ENCODE measurements at places on chromosomes 5 and 9. TPM values are rescaled to one million over a fixed set of nuclear protein-coding genes. Genes with fewer than 3 reads are reported as not detected.

LECT2 gene
- total RNA-seq = not detected

DNA sequence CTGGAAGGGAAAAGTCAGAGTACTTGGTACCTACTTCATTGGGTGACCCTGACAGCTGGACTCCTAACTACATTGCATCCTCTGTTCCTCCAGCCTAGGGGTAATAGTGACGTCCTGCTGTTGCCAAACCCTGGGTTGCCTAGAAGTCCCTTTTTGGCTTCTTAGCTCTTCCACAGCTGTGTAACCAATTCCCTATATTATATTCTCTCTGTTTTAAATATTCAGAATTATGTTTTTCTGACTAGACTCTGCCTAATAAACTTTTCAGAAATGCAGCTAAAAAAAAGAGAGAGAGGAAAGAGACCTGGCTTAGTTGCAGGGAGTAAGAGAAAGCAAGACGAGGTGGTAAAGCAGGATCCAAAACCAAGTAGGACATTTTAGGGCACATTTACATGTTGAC lies 28.4 kb downstream of the MCTP1 start:
- no peak for DNase-seq

- no peak for DNase-seq
These were observed 15.3 kb upstream of the TMEM174 start for GRCh38 chr5:73157414-73158303.

- no peak for DNase-seq
These were observed 63.0 kb upstream of the CDK20 start for GRCh38 chr9:88037285-88037845.

DNA sequence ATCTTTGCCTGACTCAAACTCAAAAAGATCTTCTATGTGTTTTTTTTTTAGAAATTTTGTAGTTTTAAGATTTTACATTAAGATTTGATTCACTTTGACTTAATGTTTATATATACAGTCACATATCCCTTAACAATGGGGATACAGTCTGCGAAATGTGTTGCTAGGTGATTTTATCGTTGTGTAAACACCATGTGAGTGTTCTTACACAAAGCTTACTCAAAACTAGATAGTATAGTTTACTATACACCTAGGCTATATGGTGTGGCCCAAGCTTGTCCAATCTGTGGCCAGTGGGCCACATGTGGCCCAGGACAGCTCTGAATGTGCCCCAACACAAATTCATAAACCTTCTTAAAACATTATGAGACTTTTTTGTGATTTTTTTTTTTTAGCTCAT lies 131.9 kb downstream of the CWC27 start:
- no peak for DNase-seq

DNA sequence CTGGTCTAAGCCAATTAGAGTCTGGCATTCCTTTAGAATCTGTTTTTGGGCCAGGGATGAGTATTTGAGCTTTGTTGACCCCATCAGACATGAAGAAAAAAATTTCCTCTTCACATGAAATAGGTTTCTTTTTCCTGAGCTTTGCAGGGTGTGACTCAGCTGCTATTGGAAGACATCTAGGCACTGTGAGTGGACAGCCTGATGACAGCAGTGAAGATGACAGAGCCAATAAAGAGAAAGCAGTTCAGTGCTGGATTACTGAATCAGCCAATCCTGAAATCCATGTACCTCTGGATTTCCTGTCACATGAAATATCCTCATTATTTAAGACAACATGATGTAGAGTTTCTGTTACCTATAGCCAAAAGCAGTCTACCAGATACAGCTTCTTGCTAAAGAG lies 51.3 kb upstream of the GRIA1 start:
- DNase-seq = no peak

DNA sequence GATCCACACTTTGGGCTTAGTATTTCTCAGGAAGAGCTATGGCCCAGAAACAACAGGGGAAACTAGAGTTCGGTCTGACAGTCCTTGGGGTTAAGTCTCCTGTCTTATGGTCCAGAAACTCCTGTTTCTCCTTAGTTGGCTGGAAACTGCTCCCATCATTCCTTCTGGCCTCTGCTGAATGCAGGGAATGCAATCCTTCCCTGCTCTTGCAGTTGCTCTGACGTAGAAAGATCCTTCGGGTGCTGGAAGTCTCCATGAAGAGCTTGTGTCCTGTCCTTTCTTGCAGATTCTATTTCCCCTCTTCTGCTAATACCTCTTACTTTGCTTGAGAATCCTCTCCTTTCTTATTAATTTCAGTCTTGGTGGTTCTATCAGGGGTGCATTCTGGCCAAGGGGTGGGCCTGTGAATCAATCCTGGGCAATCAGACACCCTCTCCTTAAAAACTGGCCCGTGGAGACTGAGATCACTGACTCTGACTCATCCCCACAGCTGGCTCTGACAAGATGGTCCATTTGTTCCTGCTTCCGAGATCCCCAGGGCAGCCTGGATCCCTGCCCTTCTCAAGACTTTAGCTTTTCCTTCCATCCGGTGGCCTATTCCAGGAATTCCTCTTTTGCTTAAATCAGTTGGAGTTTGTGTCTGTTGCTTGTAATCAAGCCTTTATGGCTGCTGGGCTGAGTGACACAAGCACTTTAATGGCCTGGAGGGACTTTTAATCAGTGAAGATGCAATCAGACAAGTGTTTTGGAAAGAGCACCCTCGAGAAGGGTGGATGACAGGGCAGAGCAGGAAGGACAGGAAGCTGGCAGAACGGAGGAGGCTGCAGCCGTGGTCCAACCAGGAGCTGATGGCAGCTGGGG lies 23.7 kb downstream of the PTGS1 start:
- DNase-seq = no peak

- DNase-seq = no peak
These were observed 352.1 kb downstream of the MLLT3 start for GRCh38 chr9:20270161-20270560.

- DNase-seq = no peak
These were observed 2010.0 kb upstream of the WWC1 start for GRCh38 chr5:166281433-166281832.

EIF4E1B gene
- total RNA-seq = not detected

DNA sequence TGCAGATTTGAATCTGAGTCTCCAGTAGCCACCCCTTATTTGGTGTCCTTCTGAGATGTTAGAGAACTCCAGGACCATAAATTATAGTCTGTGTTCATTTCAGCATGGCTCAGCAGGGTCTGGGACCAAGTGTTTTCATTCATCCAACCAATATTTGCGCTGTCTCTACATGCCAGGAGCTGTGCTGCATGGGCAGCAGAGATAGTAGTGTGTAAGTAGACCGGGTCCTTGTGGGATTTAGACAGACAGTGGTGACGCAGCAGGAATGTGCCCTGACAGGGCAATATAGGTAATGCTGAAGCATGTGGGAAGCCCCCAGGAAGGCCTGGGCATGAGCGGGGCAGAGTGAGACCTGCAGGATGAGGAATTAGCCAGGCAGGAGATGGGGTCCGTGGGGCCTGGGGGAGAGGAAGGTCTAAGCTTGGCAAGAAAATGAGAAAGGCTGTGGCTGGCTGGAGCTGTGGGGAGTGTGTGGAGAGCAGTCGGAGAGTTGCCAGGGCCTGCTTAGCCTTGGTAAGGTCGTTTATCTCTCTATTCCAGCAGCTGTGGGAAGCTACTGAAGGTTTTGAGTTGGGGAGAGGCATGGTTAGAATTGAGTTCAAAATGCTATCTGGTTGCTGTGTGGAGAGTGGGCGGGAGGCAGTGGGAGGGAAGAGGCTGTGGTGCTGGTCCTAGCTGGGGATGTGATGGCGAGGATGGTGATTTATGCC lies 16.8 kb downstream of the STXBP1 start:
- no peak for DNase-seq

DNA sequence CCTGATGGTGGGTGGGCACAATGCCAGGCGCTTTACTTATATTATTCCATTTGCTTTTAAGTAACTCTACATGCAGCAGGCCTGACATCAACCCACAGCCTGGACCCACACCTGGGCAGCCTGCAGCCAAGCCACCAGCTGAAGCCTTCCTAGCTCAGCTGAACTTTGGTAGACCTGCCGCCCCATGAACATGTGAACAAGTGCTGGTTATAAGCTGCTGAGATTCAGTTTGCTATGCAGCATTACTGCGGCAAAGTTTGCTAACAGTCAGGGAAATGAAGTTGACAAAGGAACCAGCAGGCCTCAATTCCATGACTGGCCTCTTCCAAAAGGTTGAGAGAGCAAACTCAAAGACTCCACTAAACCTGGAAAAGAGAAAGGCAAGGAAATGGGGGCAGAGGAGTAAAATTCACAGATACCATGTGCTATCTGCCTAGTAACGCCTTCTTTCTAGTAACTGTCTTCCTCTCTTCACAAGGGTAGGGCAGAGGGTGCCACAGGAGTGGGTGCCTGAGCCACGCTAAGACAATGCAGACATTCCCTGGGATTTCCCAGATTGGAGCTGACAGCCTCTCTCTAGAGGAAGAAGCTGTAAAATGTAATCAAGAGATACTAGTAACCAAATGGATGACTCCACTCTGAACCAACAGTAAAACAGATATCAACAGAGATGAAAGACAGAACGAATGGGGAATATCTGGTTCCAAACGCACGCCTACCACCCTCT lies 2.9 kb downstream of the BOD1 start:
- DNase-seq = no peak

GRCh38 chr9:86304236-86304730 lies 21.9 kb upstream of the ISCA1 start:
- no peak for DNase-seq

DNA sequence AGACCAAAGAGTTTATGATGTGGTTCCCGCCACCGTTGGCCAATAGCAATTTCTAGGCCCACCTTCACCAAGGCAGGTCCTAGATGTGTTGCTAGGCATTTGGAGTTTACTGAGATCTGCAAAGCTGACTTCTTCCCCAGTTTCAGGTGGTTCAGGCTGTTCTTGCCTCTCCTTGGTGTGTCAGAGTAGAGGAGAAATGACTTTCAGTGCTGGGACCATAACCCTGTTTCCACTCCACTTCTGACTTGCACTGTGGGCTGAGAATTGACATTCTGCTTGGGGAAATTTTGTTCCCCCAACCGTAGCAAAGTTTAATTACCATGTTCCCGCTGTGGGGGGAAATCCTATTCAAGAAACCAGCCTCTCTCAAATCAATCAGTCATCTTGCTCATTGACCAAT lies 128.0 kb upstream of the GABRP start:
- DNase-seq = no peak

DNA sequence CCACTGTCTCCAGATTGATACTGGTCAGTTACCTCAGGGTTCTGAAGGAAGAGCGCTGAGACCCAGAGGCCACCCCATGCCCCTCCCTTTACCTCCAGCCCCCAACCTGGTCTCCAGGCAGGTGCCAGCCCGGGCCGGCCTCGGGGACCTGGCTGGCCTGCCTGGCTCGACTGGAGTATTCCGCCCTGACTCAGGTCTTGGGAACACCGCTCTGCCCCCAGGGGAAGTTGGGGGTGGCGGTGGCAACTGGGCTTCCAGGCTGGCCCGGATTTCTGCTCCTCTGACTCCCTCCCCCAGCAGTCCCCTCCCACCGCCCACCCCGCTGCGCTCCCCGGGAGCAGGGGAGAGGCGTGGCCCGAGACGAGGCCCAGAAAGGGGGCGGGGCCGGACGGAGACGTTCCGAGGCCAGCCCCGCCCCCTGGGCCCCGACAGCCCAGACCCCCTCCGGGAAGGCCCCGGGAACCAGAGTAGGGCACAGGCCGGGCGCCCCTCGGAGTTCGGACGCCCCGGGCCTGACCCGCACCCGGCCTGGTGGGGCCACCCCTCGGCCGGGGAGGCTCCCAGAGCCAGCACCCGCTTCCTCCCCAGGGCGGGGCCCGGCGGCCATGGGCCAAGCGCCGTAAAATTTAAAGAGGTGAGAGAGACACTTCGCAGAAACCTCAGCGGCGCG lies 82.5 kb upstream of the ZBTB43 start:
- DNase-seq = peak; percentile 56

GRCh38 chr5:130549884-130550561 lies 615.0 kb downstream of the HINT1 start:
- DNase-seq = peak; percentile 79

DNA sequence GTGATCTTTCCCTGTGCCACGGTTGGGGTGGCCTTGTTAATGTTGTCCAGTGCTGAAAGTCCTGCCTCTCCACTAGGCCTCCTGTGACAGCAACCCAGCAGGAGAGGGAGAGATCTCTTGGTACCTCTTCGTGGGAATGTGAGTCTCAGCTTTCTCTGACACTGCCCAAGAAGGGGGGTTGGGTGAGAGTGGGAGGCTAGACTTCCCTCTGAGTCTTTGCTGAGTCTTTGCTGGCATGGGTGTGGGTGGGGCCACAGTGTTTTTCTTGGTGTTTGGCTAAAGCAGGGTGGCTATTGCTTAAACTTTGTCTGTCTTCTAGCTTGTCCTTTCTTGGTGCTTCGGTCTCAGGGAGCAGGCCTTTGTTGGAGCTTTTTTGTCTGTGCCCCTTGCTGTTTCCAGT lies 145.6 kb downstream of the GNA14 start:
- no peak for DNase-seq

- no peak for DNase-seq
These were observed 14.0 kb downstream of the DDX46 start for GRCh38 chr5:134772461-134773125.

DNA sequence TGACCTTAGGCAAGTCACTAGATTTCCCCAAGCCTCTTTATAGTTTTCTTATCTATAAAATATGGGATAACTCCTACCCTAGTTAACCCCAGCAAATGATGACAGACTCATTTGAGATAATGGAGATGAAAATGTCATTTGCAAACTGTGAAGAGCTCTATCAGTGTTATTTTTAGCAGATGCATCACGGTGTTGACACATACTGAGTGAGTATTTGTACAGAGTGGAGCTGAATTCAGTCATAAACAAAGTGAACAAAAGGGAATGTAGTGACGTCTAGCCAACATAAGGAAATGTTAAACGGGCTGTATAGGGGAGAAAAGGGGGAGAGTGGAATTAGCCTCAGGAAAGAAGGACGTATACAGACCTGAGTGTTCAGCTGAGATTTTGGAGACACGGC lies 75.9 kb downstream of the NMUR2 start:
- no peak for DNase-seq

GRCh38 chr5:10352430-10353240 lies 860 bp upstream of the MARCHF6 start:
- no peak for DNase-seq

CCNH gene
- 163 TPM for total RNA-seq

PCDHA10 gene
- 0.03 TPM for total RNA-seq

FOXI1 gene
- total RNA-seq = not detected

CCDC192 gene
- not detected for total RNA-seq

TNFSF15 gene
- not detected for total RNA-seq

All from NCI-H460 (cell line).